ENCODE measurements at places on chromosomes 3 and 15.

DNA sequence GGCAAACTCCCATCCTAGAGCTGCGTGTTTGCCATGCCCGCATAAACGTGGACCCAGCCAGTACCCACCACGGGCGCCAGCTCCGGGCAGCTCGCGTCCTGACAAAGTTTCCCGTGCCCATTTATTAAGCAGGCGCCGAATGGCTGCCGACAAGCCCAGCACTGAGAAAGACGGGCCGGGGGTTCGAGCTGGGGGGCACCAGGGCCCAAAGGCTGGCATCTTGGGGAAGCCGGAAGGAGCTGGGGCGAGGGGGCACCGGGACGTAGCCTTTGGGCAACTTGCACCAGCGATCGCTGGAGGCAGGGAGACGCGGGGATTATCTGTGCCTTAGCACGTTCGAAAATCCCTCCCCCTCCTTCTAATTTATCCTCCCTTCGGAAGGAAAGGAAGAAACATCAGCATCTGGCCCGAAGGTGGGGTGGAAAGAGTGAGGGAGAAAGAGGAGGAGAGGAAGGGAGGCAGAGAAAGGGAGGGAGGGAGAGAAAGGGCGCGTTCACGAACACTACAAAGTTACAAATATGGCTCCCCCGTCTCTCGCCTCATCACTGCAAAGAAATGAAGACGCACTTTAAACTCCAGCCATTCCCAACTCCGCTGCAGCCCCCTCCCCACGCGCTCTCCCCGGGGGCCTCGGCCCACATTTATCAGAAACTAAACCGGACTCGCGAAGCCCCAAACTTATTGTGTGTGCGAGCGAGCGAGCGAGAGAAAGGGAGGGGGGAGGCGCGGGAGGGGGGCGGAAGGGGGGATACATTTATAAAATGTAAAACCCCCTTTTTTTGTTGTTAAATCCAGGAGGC lies 1.0 kb downstream of the ANP32A start:
- DNase-seq = peak; percentile 30
- H3K27ac ChIP-seq = peak overlapping the region; percentile 96

- no peaks in the 10 kb centered on the region for H3K4me1 ChIP-seq
- H3K36me3 ChIP-seq = no peaks in the 10 kb centered on the region
- no peak overlapping the region for H3K4me3 ChIP-seq
- no peaks in the 10 kb centered on the region for H3K27me3 ChIP-seq
- no peak for DNase-seq
Measured at GRCh38 chr3:110296885-110297284, 774.7 kb upstream of the NECTIN3 start.

GRCh38 chr3:108157273-108157672 lies 65.0 kb downstream of the IFT57 start:
- peaks cover 8% of the 10 kb centered on the region for H3K36me3 ChIP-seq
- no peak for DNase-seq
- no peaks in the 10 kb centered on the region for H3K4me1 ChIP-seq
- no peak overlapping the region for H3K27ac ChIP-seq
- no peaks in the 10 kb centered on the region for H3K27me3 ChIP-seq

DNA sequence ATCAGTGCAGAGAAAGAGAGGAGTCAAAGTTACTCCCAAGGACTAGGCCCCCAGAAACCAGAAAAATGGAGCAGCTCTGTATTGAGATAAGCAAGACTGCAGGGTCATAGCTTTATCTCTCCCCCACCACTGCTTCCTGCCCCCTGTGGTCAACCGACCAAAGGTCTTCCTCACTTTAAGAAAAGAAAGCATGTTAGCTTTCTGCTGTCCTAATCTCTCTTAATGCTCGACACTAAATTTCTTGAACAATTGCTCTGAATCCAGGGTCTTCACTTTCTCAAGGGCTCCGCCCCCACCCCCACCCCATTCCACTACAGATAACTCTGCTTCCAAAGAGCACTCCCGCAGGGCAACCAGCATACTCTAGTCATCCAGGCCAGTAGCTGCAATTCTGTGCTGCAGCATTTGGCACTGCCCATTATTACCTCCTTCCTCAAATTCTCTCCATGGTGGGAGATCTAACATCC lies 31.9 kb downstream of the TNIK start:
- no peak for DNase-seq
- H3K4me1 ChIP-seq = peaks cover 6% of the 10 kb centered on the region
- H3K36me3 ChIP-seq = no peaks in the 10 kb centered on the region
- H3K27me3 ChIP-seq = no peaks in the 10 kb centered on the region

- no peak for DNase-seq
- no peaks in the 10 kb centered on the region for H3K4me1 ChIP-seq
- H3K27me3 ChIP-seq = no peaks in the 10 kb centered on the region
- H3K36me3 ChIP-seq = no peaks in the 10 kb centered on the region
Measured at GRCh38 chr3:159441279-159441678, 547.4 kb upstream of the IL12A start.

- no peak overlapping the region for H3K27ac ChIP-seq
- no peaks in the 10 kb centered on the region for H3K27me3 ChIP-seq
- no peaks in the 10 kb centered on the region for H3K36me3 ChIP-seq
- H3K4me3 ChIP-seq = no peak overlapping the region
- no peaks in the 10 kb centered on the region for H3K4me1 ChIP-seq
Measured at GRCh38 chr3:60998858-60999257, 252.4 kb downstream of the FHIT start.

DNA sequence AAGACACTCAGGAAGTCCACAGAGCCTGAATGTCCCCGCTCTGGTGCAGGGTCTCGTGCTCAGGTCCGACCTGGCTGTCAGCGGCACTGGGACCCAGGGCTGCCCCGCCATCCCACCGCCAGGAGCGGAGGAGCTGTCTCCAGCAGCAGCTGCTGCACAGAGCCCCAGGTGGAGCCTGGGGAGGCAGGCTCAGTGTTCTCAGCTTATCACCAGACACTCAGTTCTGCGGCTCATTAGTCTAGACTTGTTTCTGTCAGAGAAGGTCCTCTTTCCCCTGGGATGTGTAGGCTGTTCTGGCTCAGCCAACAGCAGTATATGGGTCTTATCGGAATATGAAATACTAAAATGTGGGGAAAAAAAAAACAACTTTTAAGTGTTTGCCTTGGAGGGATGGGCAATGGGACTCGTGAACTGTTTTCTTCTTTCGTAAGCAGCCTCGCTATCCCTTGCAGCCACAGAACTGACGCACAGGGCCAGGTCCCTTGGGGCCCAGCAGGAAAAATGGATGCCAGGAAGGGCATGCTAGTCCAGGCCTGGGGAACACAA lies 75.9 kb downstream of the KLF13 start:
- no peak overlapping the region for H3K27ac ChIP-seq
- H3K4me1 ChIP-seq = peaks cover 20% of the 10 kb centered on the region
- H3K36me3 ChIP-seq = no peaks in the 10 kb centered on the region
- DNase-seq = no peak

DNA sequence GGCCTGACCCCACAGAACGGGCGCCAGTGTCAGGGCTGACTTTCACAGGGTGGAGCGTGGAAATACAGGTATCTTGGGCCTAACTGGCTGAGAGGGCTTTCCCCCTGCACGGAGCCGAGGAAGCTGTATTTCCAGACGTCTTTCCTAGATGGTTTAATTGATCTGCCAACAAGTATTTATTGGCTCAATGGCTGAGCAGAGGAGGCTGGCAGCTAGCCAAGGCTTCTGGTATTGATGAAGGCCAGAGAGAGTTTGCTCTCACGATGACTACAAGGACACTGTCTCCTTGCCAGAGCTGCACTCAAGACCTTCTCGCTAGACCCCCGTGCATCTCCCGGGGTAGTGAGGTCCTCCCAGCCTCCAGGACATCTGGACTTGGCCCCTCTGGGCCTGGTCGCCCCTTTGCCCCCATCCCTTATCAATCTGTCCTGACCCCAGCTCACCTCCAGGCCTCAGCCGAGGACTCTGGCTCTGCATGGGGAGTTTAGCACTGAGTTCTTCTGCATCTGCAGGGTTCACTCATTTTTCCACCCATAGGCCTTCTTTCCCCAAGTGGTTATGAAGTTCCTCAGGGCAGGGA lies 20.6 kb downstream of the SPSB4 start:
- H3K27me3 ChIP-seq = no peaks in the 10 kb centered on the region
- no peaks in the 10 kb centered on the region for H3K36me3 ChIP-seq
- DNase-seq = no peak
- peaks cover 11% of the 10 kb centered on the region for H3K4me1 ChIP-seq
- no peak overlapping the region for H3K27ac ChIP-seq

GRCh38 chr3:187888701-187889100 lies 143.4 kb upstream of the BCL6 start:
- H3K27ac ChIP-seq = no peak overlapping the region
- no peaks in the 10 kb centered on the region for H3K27me3 ChIP-seq
- no peak overlapping the region for H3K4me3 ChIP-seq
- DNase-seq = no peak

GRCh38 chr3:53815651-53816050 lies 30.6 kb downstream of the CHDH start:
- no peak overlapping the region for H3K27ac ChIP-seq
- H3K27me3 ChIP-seq = peaks cover 8% of the 10 kb centered on the region
- DNase-seq = no peak
- H3K36me3 ChIP-seq = no peaks in the 10 kb centered on the region
- no peak overlapping the region for H3K4me3 ChIP-seq

GRCh38 chr3:78818161-78818985 lies 949.4 kb downstream of the ROBO1 start:
- no peaks in the 10 kb centered on the region for H3K36me3 ChIP-seq
- no peak overlapping the region for H3K27ac ChIP-seq
- peak; percentile 1 for DNase-seq
- H3K27me3 ChIP-seq = no peaks in the 10 kb centered on the region
- no peaks in the 10 kb centered on the region for H3K4me1 ChIP-seq

GRCh38 chr3:109548192-109548938 lies 211.0 kb upstream of the DPPA4 start:
- DNase-seq = no peak
- H3K27ac ChIP-seq = no peak overlapping the region
- H3K27me3 ChIP-seq = no peaks in the 10 kb centered on the region

DNA sequence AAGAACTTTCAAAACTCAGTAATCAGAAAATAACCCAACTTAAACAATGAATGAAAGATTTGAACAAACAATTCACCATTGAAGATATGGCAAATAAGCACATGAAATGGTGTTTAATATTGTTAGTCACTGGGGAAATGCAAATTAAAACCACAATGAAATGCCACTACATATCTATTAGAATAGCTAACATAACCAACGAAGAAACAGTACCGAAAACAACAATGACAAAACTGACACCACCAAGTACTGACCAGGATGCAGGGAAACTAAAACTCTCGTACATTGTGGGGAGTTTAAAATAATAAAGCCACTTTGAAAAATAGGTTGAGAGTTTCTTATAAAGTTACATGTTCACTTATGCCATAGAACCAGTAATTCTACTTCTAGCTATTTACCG lies 69.1 kb downstream of the KBTBD8 start:
- H3K4me3 ChIP-seq = no peak overlapping the region
- no peak for DNase-seq
- H3K27ac ChIP-seq = no peak overlapping the region
- no peaks in the 10 kb centered on the region for H3K36me3 ChIP-seq
- no peaks in the 10 kb centered on the region for H3K27me3 ChIP-seq

- H3K27me3 ChIP-seq = no peaks in the 10 kb centered on the region
- H3K36me3 ChIP-seq = no peaks in the 10 kb centered on the region
- H3K27ac ChIP-seq = no peak overlapping the region
- DNase-seq = no peak
Measured at GRCh38 chr3:169509359-169509758, 154.2 kb downstream of the MECOM start.

DNA sequence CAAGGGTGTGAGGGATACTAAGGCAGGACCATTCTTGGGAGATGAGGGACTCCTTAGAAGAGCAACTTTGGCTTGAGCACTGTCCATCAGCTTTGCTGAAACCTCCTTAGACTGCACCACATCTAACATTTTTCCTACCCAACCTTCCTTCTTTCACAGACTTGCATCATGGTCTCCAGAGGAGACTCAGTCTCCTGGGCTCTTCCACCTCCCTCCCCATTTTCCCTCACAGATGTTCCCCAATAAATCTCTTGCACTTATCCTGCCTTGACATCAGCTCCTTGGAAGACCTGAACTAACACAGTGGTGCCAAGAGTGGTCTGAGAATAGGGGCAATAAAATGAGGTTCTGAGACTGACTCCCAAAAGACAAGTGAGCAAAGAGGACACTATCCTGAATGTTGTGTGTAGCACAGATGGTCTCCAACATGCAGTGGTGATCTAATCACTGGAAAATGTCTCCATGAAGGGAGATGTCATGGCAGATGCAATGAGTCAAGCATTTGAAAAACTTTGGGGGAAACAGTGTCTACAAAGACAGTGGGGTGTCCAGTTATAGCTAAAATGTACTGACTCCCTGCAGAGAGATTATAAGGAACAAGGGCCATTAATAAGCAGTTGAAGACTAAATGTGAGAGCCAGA lies 26.0 kb upstream of the BOC start:
- no peaks in the 10 kb centered on the region for H3K27me3 ChIP-seq
- H3K4me3 ChIP-seq = no peak overlapping the region
- no peaks in the 10 kb centered on the region for H3K36me3 ChIP-seq
- H3K4me1 ChIP-seq = no peaks in the 10 kb centered on the region

DNA sequence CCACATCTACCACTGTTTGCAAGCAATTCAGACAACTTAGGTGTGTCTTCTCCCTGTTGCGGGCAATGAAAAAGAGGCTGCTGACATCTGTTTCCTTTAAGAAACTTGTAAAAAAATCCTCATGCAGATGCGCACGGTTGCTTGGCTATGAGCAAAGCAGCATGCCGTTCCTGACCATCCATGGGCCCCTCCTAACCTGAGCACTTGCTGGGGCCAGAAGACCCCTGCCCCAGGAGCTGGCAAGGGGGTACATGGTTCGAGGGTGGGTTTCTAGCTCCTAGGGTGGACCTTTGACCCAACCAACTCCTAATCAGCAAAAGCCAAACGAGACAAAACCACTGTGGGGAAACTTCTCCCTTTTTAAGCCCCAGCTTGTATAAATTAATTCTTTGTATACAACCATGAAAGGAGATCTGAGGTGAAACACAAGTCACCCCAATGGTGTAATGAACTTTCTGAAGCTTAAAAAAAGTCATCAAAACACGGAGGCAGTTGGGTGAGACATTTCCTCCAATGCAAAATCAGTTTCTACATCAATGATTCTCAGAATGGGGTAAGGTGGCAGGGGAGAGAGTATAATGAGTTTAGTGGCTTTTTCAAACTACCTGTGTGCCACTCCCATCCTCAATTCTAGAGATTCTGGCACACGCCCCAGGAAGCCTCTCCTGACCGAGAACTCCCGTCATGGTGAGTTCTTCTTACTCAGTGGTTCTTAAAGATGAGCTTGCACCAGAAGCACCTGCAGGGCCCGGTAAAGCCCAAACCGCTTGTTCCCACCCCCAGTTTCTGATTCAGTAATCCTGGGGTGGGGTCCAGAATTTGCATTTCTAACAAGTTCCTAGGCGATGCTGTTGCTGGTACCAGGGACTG lies 44.1 kb downstream of the CPN2 start:
- H3K4me1 ChIP-seq = no peaks in the 10 kb centered on the region
- H3K4me3 ChIP-seq = no peak overlapping the region
- no peaks in the 10 kb centered on the region for H3K36me3 ChIP-seq
- peaks cover 9% of the 10 kb centered on the region for H3K27me3 ChIP-seq

- no peak overlapping the region for H3K4me3 ChIP-seq
- H3K36me3 ChIP-seq = no peaks in the 10 kb centered on the region
- H3K4me1 ChIP-seq = no peaks in the 10 kb centered on the region
- H3K27me3 ChIP-seq = no peaks in the 10 kb centered on the region
- H3K27ac ChIP-seq = no peak overlapping the region
Measured at GRCh38 chr3:141952611-141953010, 76.2 kb downstream of the ATP1B3 start.

Data from CD14-positive monocyte (primary cell).